GOT3 (cell line): ENCODE measurements at places on chromosomes 11 and 22.

GRCh38 chr11:82859750-82860149 is 40.5 kb downstream of the PRCP start:
- no peak for DNase-seq

DNA sequence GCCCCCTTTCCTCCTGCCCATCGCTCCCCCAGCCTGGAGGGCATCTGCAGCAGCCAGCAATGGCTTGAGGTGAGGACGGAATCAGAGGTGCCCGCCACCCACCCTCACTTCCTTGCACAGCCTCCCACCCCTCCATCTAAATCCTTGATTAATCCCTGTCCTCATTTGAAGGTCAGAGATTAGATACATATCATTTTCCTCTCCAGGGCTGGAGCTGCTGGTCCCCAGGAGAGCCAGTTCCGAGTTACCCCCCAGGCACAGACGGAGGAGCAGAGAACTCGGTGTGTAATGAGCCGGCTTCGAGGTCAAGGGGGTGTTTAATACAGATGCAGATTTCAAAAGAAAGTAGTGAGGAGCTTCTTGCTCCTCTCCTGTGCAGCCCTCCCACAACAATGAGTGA is 542.1 kb downstream of the MN1 start:
- no peak for DNase-seq

DNA sequence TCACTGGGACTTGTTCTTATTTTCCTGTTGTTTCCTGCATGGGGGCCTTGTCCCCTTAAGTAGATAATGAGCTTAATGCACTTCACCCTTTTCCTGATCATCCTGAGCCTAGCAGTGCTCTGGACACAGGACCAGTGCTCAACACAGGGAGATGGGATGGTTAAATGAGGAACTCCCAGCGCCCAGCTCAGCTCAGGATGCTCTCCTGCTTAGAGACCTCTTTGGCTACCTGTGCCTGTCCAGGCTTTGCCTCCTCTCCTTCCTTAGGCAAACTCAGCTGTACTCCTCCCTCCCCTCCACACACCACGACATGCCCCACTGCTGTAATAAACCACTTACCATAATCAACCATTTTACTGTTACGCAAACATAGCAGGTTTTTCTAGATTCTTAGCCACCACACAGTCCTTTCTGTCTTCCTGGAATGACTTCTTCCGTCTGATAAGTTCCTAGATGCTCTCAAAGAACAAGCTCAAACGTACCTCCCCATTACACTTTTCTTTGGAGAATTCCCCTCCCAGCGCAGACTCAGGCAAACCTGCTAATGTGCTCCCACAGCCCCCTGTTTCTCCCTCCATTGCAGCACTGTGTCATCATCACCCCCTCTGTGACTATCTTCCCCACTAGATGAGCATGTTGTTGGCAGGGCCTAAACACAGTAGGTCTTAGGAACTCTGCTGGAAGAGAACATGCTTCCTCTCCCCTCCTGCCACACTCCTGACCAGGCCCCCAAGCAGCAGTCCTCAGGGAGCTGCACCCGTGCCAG is 113.6 kb downstream of the MICAL2 start:
- no peak for DNase-seq

DNA sequence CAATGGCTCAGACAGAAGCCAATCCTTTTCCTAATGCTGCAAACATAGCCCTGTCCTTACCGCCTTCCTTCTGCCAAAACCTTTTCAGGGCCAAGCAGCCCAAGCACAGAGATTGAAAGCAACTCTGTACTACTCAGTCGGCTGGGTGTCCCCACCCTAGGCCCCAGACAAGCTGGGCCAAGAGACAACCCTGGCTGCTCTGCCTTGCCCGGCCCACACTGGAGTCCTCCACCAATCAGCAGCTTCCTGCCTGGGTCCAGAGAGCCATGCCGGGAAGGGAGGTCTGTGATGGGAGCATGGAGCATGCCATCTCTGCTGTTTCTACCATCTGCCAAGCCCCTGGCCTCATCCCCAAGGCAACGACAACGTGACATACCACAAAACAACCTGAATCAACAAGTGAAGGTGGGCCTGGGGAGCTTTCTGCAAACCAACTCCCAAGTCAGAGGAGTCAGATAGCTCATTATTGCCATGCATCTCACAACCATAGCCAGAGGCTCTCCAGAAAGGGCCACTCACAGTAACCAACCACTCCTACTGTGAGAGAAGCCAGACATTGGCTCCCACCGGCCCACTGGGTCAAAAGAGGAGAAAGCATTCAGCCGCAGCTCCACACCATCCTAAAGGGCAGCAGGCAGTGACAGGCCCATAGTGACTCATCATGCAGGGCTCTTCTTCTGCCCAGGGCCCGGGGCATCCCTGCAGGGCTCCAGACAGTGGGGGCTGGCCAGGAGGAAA is 18.2 kb downstream of the PATZ1 start:
- DNase-seq, result no peak

- DNase-seq, result no peak
These were observed 544.2 kb upstream of the CCDC179 start for GRCh38 chr11:23404225-23405160.

GRCh38 chr11:107592813-107593212 is 1.9 kb downstream of the ELMOD1 start:
- DNase-seq, result no peak

GRCh38 chr22:38694049-38694448 is 6.7 kb downstream of the JOSD1 start:
- no peak for DNase-seq

DNA sequence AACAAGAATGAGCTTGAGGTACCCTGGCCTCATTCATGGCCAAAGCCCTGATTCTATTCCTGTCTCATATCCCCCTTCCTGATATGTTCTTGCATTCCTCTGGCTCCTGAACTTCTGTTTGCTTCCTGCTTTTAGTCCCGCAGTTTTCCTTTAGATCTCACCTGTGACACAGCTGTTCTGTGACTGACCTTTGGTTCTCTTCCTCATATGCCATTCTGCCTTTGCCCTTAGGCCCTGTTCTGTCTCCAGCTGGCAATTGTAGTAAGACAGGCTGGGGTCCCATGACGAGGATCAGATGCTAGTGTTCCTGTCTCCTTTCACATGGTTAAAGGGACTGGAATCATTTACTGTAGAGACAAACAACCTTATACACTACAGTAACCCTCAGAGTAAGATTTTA is 59.0 kb upstream of the PDE3B start:
- DNase-seq, result no peak

DNA sequence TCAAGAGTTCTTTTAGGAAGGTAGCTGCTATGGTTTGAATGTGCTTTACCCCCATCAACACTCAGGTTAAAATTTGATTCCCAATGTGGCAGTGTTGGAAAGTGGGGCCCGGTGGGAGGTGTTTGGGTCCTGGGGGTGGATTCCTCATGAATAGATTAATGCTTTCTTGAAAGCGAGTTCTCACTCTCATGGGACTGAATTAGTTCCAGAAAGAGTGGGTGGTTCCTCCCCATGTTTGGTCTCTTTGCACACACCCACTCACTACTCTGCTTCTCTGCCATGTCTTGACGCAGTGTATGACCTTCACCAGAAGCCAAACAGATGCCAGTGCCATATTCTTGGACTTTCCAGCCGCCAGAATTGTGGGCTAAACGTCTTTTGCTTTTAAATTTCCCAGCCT is 394.4 kb downstream of the OPCML start:
- no peak for DNase-seq

DNA sequence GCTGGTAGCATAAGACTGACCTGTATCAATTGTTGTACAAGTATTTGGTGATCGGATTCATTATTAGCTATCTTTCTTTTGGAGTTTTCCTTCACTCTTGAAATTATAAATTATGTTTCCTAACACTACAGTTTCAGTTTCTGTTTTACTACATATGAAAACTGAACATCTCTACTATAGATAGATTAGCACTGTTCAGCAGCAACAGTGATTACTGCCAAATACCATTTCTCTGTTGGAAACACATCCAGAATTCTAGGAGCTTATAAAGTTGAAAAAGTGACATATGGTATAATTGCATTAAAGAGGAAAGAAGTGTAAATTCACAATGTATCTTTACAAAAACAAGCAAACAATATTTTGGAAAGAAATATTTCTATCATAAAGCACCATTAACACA is 118.5 kb upstream of the GRIA4 start:
- no peak for DNase-seq

DNA sequence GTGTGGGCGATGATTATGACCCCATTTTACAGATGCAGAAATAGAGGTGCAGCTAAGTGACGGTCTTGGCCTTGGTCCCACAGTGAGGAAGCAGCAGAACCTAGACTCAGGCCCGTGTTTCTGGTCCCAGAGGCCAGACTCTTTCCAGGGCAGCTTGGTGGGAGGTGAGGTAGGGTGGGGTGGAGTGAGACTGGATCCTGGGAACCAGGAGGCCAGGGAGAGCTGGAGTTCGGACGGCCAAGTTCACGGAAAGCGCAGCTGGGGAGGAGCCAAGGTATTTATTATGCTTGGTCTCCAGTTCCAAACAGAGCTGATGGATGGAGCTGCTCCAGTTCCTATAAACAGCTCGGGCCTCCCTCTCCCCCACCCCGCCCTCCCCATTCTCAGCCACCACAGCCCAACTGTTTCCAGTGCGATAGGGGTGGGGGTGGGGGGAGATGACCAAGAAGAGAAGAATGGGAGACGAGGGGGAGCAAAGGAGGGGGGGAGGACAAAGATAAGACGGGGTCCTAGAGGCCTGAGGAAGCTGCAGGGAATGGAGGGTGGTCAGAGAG is 16.2 kb downstream of the LRRC32 start:
- DNase-seq, result no peak
